ENCODE measurements at places on chromosomes 4 and X.

GRCh38 chr4:48195853-48196252 lies 61.8 kb upstream of the TXK start:
- no peak for DNase-seq

GRCh38 chr4:110704748-110705439 lies 82.0 kb upstream of the PITX2 start:
- no peak for DNase-seq

- no peak for DNase-seq
These were observed 1035.4 kb downstream of the SH3BGRL start for GRCh38 chrX:82237328-82237727.

DNA sequence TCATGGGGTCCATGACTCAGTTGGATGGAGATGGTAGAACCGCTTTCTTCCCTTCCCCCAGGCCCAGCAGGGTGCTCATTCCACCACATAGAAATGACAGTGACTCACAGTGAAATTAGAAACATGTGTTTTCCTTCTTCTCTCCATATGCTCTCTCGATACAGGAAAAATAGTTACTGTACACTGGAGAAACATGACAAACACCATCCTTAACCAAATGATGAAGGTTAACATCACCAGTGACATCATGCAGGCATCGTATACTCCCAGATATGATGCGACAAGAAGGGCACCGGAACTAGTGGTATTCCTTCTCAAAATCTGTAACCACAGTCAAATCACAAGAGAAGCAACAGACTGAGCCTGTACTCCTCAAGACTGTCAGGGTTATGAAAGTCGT lies 11.7 kb upstream of the RAB40A start:
- DNase-seq = no peak

DNA sequence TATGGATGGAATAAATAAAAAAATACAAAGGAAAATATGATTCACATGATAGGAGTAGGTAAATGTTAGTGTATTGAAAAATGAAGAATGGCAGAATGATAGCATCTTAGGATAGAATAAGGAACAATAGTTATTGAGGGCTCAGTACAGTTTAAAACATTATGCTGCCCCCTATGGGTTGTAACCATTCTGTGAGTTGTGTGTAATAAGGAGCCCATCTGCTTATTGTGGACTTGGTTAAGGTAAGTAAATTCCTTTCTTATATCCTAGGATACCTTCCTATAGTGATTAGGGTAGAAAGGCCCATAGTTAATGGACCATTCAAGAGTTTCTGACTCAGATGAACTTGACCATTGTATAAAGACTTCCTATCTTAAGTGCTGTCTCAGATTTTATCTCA lies 195.8 kb downstream of the PDHA2 start:
- DNase-seq = no peak

DNA sequence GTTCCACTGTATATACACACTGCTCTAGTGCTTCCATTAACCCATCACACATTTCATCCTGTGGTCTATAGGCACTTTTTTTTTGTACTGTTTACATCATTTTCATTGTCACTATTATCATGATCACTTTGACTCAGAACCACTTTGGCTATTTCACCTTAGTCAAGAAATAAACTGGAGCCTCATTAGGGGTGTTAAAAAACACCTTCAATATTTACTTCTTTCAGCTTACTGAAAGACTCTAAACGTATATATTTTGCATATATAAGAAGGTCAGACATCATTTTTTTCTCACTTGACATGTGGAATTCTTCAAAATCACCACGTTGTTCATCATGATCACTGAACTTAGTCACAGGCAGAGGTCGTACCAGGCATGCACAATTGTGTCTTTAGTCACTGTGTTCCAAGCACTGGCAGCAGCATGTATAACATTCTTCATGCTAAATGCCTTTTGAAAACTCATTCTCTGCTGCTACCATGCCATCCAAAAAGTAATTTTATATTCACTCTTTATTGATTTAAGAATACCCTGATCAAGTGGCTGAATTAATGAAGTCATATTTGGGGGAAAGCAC lies 229.2 kb upstream of the ARSJ start:
- no peak for DNase-seq

DNA sequence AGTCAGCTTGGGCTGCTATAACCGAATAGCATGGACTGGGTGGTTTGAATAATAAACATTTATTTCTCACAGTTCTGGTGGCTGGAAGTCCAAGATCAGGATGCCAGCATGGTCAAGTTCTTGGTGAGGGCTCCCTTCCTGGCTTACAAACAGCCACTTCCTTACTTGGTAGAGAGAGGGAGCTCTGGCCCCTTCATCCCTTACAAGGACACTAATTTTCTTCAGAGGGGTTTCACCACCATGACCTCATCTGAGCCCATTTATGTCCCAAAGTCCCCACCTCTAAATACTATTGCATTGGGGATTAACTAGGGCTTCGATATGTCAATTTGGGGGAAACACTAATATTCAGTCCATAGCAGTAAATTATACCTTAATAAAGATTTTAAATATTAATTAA lies 61.8 kb downstream of the CLNK start:
- no peak for DNase-seq

- DNase-seq = no peak
These were observed 67.9 kb downstream of the GAB1 start for GRCh38 chr4:143404555-143404954.

- DNase-seq = no peak
These were observed 13.4 kb downstream of the SRD5A3 start for GRCh38 chr4:55359397-55359916.

- DNase-seq = no peak
These were observed 1165.9 kb upstream of the TENM3 start for GRCh38 chr4:181077341-181077740.

GRCh38 chr4:32985256-32985655 lies 2265.1 kb downstream of the PCDH7 start:
- no peak for DNase-seq

DNA sequence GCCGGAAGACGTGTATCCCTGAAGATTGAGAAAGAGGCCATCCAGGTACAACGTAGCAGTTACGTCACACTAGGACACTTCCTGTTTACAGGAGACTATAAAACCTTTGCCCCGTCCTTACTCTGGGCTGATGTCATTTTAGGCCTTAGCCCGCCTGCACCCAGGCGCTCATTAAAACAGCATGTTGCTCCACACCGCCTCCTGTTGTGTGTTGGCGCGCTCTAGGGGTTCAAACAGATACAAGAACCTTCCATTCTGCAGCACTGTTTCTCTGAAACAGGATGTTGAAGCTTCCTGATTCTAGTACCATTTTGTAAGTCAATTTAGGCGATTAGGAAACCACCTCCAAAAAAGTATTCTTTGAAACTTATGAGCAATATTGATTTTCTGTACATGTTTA lies 722.1 kb downstream of the PCDH7 start:
- DNase-seq = no peak

DNA sequence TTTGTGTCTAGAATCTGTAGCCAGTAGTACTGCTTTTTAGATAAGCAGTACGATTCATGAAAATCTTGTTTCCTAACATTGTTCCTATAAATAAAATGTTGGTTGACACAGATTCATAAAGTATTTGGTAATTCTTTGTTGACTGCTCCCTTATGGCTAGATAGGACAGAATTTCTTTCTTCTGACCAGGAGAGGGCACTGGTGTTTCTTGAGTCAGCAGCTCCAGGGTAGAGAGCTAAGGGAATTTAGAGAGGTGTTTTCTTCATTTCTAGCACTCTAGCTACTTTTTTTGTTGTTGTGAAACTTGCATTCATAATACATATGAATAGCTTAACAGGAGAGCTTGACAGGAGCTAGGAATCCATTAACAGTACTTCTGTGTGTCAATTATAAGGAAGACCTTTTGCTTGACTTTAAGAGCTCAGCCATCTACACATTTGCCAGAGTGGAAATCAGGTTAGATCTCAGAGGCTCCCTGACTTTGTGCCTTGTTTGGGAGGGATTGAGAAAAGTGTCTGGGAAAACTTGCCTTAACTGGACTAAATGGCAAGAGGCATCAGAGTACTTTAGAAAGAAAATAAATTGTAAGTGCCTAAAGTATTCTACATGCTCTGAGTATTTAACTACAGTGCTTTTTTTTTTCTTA lies 756.1 kb downstream of the SH3BGRL start:
- no peak for DNase-seq

- DNase-seq = no peak
These were observed 31.8 kb downstream of the WDR1 start for GRCh38 chr4:10084651-10085358.

- no peak for DNase-seq
These were observed 22.8 kb upstream of the MAML3 start for GRCh38 chr4:140176735-140177134.

GRCh38 chr4:59247032-59247431 lies 1953.1 kb upstream of the ADGRL3 start:
- no peak for DNase-seq

- DNase-seq = no peak
These were observed 15.4 kb downstream of the MRFAP1 start for GRCh38 chr4:6655924-6656323.

DNA sequence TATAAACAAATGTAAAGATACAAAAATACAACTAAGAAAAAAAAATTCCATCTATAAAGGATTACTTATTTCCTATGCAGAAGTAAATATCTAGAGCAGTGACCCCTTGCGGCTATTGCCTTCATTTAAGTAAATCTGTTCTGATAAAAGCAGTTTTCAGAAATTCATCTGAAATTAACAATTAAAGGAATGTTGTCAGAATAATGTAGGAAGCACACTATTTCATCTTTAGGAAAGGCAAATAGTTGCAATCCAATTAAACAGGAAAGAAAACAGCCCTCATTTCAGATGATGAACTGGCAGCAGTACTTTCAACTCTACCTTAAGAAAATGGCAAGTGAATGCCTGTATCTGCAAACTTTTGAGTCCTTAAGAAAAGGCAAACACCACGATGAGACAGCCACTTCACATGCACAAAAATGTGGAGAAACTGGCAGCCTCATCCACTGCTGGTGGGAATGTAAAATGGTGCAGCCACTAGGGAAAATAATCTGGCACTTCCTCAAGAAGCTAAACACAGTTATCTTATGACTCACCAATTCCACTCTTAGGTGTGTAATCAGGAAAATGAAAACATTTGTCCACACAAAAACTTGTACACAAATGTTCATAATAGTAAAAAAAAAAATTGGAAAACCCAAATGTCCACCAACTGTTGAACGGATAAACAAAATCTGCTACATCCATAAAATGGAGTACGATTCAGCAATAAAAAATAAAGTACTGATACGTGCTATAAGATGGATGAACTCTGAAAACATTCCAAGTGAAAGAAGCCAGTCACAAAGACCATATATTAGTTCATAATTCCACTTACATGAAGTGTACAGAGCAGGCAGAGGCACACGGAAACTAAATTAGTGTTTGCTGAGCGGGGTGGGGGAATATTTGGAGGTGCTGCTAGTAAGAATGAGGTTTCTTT lies 2.0 kb upstream of the THAP9 start:
- peak; percentile 65 for DNase-seq

GRCh38 chr4:101851672-101852071 lies 61.1 kb downstream of the BANK1 start:
- DNase-seq = no peak

GRCh38 chr4:11397819-11398610 lies 30.7 kb downstream of the HS3ST1 start:
- DNase-seq = no peak

DNA sequence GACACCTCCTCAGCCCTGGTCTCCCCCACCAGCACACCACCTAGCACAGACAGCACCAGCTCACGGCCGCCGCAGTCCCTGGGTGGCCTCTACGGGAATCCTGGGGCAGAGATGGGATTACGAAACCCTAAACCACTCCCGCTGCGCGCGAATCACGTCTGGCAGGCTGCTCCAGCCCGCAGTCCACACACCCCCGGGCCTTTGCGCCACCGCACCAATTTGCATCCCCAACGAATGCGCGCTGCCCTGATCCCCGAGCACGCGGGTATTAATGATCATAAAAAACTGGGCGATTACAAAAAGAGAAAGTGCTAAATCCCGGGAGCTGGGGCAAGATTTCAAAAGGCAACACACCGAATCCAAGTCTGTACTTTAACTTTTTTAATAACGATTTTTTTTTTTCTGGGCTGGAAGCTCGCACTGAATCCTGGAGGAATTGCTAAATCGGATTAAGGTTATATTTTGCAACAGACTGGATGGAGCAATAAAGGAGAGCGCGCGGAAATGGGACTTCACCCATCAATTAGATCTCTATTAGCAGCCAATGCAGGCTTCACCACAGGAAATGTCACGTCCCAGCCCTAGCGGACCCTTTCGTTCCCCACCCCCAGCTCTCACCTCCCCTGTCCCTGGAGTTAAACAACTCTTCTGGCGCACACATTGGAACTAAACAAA lies 69.8 kb upstream of the TMEM33 start:
- no peak for DNase-seq

GRCh38 chr4:112379306-112379705 lies 82.1 kb downstream of the ALPK1 start:
- DNase-seq = no peak

DNA sequence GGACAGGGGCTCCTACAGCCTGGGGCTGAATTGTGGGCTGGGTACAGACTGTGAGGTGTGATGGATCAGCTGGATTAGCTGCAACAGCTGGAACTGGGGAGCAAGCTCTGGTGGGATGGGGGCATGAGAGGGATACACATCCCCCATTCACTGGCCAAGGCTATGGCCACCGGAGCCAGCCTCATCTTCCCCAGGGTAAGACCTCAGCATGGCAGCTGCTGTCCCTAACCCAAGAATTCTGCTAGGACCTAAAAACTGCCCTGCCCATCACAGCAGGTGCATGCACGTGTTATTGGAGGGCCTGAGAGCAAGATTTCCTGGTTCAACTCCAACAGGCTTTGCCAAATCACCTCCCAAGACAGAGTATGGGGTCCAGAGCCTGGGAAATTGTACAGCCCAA lies 258.6 kb upstream of the AGTR2 start:
- DNase-seq = no peak

- no peak for DNase-seq
These were observed 40.8 kb upstream of the SOD3 start for GRCh38 chr4:24754571-24754970.

- DNase-seq = no peak
These were observed 63.2 kb upstream of the BMP3 start for GRCh38 chr4:80967346-80967745.

- DNase-seq = no peak
These were observed 124.2 kb upstream of the NRK start for GRCh38 chrX:105697984-105698781.

DNA sequence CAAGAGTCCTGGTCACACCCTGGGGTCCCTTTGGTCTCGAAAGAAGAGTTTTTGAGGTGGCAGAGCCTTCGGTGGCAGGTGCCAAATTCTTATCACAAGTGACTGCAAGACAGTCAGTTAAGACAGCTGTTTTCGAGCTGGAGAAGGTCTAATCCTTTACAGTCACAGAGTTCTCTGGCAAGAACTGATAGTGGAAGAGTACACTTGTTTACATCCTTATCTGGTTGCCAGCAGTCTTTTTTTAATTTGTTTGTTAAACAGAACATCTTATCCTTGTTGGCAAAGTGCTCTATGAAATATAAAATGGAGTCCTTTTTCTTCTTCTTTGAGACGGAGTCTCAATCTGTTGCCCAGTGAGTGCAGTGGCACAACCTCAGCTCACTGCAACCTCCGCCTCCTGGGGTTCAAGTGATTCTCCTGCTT lies 50.4 kb upstream of the ELOVL6 start:
- DNase-seq = peak; percentile 91

DNA sequence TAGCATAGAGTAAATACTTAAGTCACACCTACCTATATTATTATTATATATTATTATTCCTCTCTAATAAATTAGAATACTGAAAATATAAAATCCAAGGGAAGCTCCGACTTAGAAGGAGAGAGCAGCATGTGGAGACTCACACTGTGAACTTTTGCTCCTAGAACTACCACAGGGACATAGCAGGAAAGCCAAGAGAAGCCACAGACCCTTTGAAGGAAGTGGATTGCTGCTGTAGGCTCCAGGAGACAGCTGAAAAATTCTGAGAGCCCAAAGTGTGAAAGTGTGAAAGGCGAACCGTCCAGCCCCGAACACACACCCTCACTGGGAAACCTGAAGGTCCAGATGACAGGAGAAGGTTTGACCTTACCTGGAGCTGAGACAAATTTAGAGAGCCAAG lies 177.0 kb downstream of the FAM13A start:
- no peak for DNase-seq
